Tibial nerve (tissue), 4 donors: ENCODE measurements at places on chromosomes 5 and 9. TPM values are rescaled to one million over a fixed set of nuclear protein-coding genes. Genes with fewer than 3 reads are reported as not detected.

GRCh38 chr5:92508271-92508670, 1072.7 kb downstream of the NR2F1-AS1 start:
- no peaks in the 10 kb centered on the region for H3K36me3 ChIP-seq
- H3K4me1 ChIP-seq, result no peaks in the 10 kb centered on the region
- no peaks in the 10 kb centered on the region for H3K27me3 ChIP-seq
- H3K27ac ChIP-seq, result no peak overlapping the region
- no peak overlapping the region for H3K4me3 ChIP-seq

- no peak for DNase-seq
- no peaks in the 10 kb centered on the region for H3K27me3 ChIP-seq
- H3K4me3 ChIP-seq, result no peak overlapping the region
- peaks cover 23% of the 10 kb centered on the region for H3K4me1 ChIP-seq
- peak overlapping the region; percentile 7 for H3K27ac ChIP-seq
Measured at GRCh38 chr5:158875272-158875679, 224.4 kb downstream of the EBF1 start.

GRCh38 chr5:105238561-105238960, 1676.0 kb upstream of the NUDT12 start:
- no peaks in the 10 kb centered on the region for H3K4me1 ChIP-seq
- no peak overlapping the region for H3K27ac ChIP-seq
- no peaks in the 10 kb centered on the region for H3K36me3 ChIP-seq
- H3K4me3 ChIP-seq, result no peak overlapping the region

- no peak overlapping the region for H3K27ac ChIP-seq
- H3K27me3 ChIP-seq, result no peaks in the 10 kb centered on the region
- H3K4me3 ChIP-seq, result no peak overlapping the region
Measured at GRCh38 chr9:122364783-122365150, 6.1 kb upstream of the PTGS1 start.

- no peak overlapping the region for H3K27ac ChIP-seq
- H3K4me3 ChIP-seq, result no peak overlapping the region
- no peaks in the 10 kb centered on the region for H3K27me3 ChIP-seq
- H3K36me3 ChIP-seq, result no peaks in the 10 kb centered on the region
Measured at GRCh38 chr5:74586856-74587255, 53.7 kb downstream of the ENC1 start.

DNA sequence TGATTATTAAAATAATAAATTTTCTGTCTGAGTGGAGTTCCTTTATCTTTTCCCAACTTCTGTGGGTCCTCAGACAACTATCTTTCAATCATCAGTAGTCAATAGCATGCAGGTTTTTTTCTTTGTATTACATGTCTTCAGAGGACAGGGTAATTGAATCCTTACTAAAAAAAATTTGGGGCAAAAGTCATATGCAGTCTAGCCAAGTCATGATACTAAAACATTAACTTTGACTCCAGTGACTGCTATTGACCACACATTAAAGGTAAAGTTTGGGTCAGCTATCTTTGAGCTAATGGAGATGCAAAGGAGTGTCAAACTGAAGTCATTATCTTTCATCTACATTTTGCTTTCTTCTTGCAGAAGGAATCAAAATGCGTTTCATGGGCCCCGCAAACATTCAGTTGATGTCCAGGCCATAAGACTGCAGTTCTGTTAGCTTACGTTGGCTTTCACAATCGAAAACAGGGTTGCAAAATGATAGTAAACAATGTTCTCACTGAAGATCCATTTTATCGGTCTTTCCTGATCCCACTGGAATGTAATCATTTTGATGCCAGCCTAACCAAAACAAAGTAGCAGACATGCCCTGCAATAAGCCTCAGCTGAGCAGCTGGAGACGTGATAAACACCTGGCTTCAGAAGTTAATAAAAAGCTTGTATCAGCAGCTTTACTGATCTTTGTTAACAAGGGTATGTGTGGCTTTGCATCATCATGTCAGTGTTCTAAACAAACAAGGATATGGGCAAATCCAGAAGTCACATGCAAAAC, 186.1 kb upstream of the PRLR start:
- no peak for DNase-seq
- H3K36me3 ChIP-seq, result no peaks in the 10 kb centered on the region
- no peaks in the 10 kb centered on the region for H3K27me3 ChIP-seq
- no peak overlapping the region for H3K27ac ChIP-seq
- H3K4me3 ChIP-seq, result no peak overlapping the region
- H3K4me1 ChIP-seq, result no peaks in the 10 kb centered on the region

DNA sequence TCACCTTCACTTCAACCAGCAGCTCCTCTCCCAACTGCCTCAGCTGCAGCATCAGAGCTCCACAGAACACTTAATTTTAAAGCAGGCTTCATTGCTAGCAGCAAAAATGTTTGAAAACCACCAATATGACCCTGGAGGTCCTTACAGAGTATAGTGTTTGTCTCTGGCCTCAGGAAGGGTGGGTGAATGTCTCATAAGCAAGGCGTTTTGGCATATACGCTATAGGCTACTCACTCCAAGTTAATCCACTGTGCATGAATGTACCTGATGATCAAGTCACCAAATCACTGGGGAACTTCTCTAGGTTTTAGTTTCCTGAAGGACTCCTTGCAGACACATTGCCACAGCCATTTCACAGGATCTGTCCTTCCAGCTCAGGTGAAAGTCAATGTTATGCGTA, 125.3 kb downstream of the GABBR2 start:
- H3K27ac ChIP-seq, result no peak overlapping the region
- H3K27me3 ChIP-seq, result no peaks in the 10 kb centered on the region
- H3K4me1 ChIP-seq, result no peaks in the 10 kb centered on the region
- DNase-seq, result no peak

DNA sequence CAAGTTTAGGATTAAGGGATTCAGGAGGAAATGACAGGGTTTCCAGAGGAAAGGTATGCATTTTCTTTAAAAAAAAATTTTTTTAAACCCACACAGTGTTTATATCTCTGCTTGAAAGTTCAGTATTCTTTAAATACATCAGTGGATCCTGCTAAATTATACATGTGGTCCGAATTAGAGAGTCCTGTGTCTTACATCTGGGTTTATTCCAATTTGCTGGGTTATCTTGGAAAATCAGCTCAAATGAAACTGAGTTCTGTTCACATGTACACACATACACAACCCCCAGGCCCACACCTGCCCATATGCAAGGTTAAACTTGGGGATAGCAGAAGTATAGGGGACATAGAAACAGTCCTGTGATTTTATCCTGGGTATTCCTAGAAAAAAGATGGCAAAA, 493.7 kb downstream of the ZNF608 start:
- H3K4me1 ChIP-seq, result no peaks in the 10 kb centered on the region
- no peaks in the 10 kb centered on the region for H3K27me3 ChIP-seq
- no peak overlapping the region for H3K27ac ChIP-seq
- no peaks in the 10 kb centered on the region for H3K36me3 ChIP-seq

DNA sequence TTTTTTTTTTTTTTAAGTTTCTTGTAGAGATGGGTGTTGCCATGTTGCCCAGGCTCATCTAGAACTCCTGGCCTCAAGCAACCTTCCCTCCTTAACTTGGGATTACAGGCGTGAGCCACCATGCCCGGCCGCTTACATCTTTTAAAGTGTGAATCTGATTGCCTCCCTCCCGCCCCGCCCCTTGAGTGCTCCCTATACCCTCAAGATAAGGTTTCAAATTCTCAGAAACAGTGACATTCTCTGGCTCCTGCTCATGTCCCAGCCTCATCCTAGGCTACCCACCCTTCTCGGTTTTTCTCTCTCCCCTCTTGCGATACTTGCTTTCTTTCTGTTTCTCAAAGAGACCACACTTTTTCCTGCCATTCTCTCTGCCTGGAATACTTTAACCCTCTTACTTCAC, 12.4 kb downstream of the MORN5 start:
- DNase-seq, result no peak
- H3K36me3 ChIP-seq, result no peaks in the 10 kb centered on the region
- no peak overlapping the region for H3K4me3 ChIP-seq
- no peaks in the 10 kb centered on the region for H3K4me1 ChIP-seq
- no peak overlapping the region for H3K27ac ChIP-seq

DNA sequence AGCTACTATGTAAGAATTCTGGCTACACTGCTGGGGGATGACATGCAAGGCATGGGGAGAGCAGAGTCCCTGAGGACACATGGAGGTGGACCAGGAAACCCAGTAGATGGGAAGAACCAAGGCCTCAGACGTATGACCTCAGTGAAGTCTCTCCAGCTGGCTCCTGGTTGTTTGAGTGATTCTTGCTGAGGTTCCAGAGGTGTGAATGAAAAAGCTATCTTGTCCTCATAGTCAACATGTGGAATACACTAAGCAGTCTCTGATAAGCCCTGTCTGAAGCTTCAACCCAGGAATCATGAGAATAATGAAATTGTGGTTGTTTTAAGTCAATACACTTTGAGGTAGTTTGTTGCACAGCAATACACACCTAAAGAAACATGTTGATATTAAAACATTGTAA, 78.0 kb downstream of the GABRA6 start:
- H3K36me3 ChIP-seq, result no peaks in the 10 kb centered on the region
- H3K27me3 ChIP-seq, result no peaks in the 10 kb centered on the region
- no peak overlapping the region for H3K27ac ChIP-seq
- no peaks in the 10 kb centered on the region for H3K4me1 ChIP-seq
- H3K4me3 ChIP-seq, result no peak overlapping the region
- no peak for DNase-seq

- no peaks in the 10 kb centered on the region for H3K27me3 ChIP-seq
- H3K27ac ChIP-seq, result no peak overlapping the region
- H3K4me1 ChIP-seq, result no peaks in the 10 kb centered on the region
- no peak overlapping the region for H3K4me3 ChIP-seq
- no peaks in the 10 kb centered on the region for H3K36me3 ChIP-seq
Measured at GRCh38 chr9:107792006-107792405, 302.4 kb upstream of the KLF4 start.

GRCh38 chr5:65382582-65382981, 99.1 kb downstream of the ADAMTS6 start:
- H3K4me3 ChIP-seq, result no peak overlapping the region
- no peaks in the 10 kb centered on the region for H3K27me3 ChIP-seq
- H3K36me3 ChIP-seq, result no peaks in the 10 kb centered on the region
- DNase-seq, result no peak
- no peaks in the 10 kb centered on the region for H3K4me1 ChIP-seq
- no peak overlapping the region for H3K27ac ChIP-seq

DNA sequence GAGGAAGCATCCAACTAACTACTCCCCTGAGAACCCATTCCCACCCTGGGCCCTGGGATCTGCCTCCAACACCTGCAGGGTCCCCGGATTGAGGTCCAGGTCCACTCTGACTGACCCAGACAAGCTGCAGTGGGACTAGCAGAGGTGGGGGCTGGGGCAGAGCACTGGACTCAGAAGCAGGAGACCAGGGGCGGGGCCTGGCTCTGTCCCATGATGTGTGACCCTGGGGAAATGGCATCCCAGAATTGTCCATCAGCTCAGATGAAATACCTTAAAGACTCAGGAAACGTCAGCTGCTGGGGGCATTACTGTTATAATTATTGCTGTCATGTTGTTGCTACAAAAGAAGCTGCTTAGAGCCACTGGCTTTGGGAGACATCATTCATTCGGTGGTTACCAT, 202.4 kb downstream of the C9orf50 start:
- DNase-seq, result no peak
- no peaks in the 10 kb centered on the region for H3K36me3 ChIP-seq
- no peaks in the 10 kb centered on the region for H3K27me3 ChIP-seq
- no peak overlapping the region for H3K4me3 ChIP-seq
- no peak overlapping the region for H3K27ac ChIP-seq

GRCh38 chr5:160930406-160930805, 78.4 kb upstream of the ATP10B start:
- no peak overlapping the region for H3K4me3 ChIP-seq
- H3K27me3 ChIP-seq, result no peaks in the 10 kb centered on the region
- DNase-seq, result no peak
- H3K4me1 ChIP-seq, result no peaks in the 10 kb centered on the region

DNA sequence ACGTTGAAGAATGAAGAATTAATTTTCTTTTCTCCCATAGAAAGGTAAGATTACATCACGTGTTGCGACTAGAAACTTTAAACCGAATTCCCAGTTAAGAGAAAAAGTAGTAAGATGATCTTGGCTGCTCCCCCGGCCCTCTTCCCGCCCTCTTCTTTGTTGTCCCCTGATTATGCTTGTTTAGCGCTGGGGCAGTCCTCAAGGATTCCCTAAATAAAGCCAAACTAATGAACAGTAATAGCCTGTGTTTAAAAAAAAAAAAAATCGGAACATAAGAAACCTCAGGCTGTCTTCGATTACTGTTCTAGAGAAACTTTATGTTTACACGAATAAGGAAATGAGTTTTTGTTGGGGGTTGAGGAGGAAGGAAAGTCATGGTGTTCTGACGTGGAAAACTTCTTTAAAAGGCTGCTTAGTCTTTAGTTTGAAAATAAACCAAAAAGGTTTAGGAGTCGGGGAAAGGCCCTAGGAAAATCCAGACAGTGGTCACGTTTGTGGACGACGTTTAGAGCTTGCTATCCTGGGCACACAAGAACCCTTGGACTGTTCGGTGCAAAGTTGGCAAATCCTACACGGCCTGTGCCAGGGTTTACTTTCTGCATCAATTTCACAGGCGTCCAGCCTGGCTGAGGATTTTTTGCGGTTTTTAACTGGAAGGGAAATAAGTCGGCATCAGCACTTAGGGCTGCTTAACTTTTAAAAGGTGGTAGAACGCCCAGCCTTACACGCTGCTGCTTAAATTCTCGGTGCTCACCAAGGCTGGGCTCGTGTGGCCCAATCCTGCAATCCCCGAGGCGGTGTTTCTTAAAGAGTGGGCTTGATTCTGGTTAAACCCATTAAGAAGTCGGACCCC, 1.1 kb upstream of the MAT2B start:
- H3K4me3 ChIP-seq, result peak overlapping the region; percentile 71
- H3K27ac ChIP-seq, result peak overlapping the region; percentile 95
- H3K36me3 ChIP-seq, result no peaks in the 10 kb centered on the region
- H3K27me3 ChIP-seq, result no peaks in the 10 kb centered on the region
- peak; percentile 19 for DNase-seq
- no peaks in the 10 kb centered on the region for H3K4me1 ChIP-seq

- no peaks in the 10 kb centered on the region for H3K27me3 ChIP-seq
- no peak overlapping the region for H3K4me3 ChIP-seq
- no peaks in the 10 kb centered on the region for H3K4me1 ChIP-seq
- H3K27ac ChIP-seq, result no peak overlapping the region
Measured at GRCh38 chr5:119332978-119333401, 22.8 kb upstream of the TNFAIP8 start.

BTNL9 gene
- total RNA-seq, result 52.7 TPM

SPATA6L gene
- 5.4 TPM for total RNA-seq

CNTNAP3B gene
- 42.6 TPM for total RNA-seq

CCDC127 gene
- total RNA-seq, result 7.1 TPM

PPP1R26 gene
- 14.7 TPM for total RNA-seq

SUSD1 gene
- 19.8 TPM for total RNA-seq

OBP2A gene
- total RNA-seq, result not detected
